Activated CD4-positive, alpha-beta T cell treated with anti-CD3 and anti-CD28 coated beads, Interleukin-2, amount 10 ng/mL, durations not matched to agents 7 days and 5 days (primary cell): ENCODE measurements at places on chromosomes 11 and 22.

DNA sequence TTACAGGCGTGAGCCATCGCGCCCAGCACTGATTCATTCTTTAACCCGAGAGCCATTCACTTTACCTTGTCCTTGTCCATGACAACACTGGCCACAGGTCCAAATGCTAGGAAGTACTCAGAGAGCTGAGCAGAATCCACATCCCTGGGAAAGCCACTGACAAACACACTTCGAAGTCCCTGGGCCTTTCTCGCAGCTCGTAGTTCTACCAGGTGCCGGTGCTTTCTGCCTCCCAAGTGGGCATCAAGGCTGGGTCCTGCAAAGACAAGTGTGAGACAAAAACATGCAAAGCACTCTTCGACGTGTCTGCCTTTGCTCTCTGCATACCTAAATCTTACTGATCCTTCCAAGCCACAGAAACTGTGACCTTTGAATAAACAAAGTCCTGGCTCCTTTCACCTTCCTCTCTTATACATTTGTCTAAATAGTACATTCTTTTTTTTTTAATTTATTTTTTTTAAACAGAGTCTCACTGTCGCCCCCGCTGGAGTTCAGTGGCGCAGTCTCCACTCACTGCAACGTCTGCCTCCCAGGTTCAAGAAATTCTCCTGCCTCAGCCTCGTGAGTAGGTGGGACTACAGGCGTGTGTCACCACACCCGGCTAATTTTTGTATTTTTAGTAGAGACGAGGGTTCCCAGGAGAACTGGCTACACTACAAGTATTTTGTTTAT, 2.2 kb downstream of the TUT1 start:
- DNase-seq: peak; percentile 46

GRCh38 chr11:123247813-123248379, 52.8 kb upstream of the CLMP start:
- DNase-seq: no peak

GRCh38 chr11:130600616-130601015, 152.2 kb downstream of the ADAMTS15 start:
- DNase-seq: no peak

GRCh38 chr11:83409891-83410290, 123.7 kb upstream of the CCDC90B start:
- DNase-seq: no peak

- DNase-seq: no peak
Observed at GRCh38 chr11:13116491-13116890, 107.4 kb downstream of the RASSF10 start.

DNA sequence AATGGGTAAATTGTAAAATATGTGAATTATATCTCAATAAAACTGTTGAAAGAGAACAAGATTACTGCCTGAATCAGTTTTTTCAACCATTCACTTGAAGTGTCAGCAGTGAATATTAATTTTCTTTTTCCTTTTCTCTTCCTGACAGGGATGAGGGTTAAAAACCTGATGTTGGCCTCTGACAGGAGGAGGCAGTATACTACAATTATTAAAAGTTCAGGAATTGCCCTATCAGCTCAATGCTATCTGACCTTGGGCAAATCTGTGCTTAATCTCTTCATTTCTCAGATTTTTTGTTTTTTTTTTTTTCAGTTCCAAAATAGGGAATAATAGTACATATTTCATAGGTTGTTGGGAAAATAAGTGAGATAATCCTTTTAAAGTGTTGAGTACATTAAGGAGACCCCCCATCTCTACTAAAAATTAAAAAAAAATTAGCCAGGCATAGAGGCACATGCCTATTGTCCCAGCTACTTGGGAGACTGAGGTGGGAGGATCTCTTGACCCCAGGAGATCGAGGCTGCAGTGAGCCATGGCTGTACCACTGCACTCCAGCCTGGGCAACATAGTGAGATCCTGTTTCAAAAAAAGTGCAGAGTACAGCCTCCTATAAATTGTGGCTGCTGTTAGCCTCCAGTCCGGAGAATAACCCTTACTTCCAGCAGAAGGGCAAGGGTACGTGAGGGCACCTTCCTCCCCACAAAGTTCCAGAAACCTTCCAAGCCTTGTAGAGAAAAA, 48.8 kb downstream of the TRIM44 start:
- no peak for DNase-seq

DNA sequence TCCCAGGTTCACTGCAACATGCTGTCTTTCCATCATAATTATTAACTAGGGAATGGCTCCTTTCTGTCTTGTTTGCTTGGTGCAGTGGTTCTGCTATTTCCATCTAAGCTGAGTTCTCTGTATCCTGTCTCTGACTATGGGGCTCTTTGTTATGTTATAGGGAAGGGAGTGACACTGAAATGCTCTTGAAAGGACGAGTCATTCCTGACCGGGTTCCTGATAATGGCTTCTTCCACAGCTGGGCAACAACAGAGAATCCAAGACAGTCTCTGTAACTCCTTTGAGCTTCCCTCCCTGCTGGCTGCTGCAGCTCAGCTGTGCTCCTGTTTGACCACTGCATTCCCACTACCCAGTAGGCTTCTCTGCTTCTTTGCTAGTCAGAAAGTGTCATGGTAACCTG, 24.1 kb downstream of the OR2AT4 start:
- DNase-seq: no peak

DNA sequence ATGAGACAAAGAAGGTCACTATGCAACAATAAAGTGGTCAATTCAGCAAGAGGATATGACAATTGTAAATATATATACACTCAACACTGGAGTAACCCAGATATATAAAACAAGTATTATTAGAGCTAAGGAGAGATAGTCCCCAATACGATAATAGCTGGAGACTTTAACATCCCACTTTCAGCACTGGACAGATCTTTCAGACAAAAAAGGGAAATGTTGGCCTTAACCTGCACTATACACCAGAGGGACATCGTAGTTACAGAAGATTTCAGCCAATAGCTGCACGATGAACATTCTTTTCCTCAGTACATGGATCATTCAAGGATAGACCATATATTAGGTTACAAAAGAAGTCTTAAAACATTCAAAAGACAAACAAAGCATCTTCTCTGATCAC, 29.9 kb downstream of the PIWIL3 start:
- no peak for DNase-seq

DNA sequence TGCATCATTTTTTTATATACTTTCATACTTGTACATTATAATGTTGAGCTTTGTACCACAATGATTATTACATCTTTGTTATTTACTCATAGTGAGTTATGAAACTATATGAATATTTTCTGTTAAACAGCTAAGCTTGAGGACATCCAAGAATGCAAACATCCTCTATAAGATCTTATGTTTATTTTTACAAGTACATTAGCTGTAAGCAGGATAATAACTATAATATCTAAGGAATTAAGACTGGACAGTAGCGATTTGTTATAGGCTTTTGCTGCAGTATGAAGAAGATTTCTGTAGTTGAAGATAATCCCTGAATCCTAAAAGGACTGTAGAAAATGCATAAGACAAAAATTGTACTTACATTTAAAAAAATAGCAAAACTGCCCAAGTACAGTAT, 176.0 kb downstream of the METTL15 start:
- DNase-seq: no peak

- DNase-seq: no peak
Observed at GRCh38 chr11:105104292-105104691, 35.3 kb downstream of the CARD18 start.

DNA sequence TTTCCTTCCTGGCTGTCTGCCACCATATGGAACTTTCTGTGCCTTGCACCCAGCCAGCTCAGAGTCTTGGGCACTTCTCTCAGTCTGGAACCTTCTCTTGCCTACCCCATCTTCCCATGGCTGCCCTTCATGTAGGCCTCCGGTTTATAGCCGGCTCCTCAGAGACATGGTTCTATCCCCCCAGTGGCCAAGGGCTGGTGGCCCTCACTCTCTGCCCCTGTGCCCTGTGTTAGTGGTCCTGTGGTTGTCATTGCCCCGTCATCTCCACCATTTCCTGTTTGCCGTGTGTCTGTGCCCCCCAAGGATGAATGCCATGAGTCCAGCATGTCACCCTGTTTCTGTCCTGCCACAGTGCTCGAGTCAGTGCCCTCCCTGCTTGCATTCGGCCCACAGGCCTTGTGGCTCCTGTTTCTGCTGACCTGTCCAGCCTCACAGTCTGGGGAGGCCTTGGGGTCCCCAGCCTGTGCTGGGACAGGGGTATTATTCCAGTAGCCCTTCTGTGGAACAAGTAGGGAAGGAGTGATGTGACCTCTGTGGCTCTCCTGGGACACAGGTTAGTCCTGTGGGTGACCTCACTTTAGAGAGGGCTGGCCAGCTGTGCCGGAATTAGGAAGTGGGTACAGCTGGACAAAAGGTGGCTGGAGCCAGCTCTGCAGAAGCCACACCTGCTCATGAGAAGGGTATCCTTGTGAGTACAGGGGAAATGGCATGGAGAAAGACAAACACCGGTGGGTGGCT, 30.7 kb downstream of the ST3GAL4 start:
- DNase-seq: no peak

- no peak for DNase-seq
Observed at GRCh38 chr11:106925245-106925644, 93.0 kb downstream of the GUCY1A2 start.

- DNase-seq: no peak
Observed at GRCh38 chr22:25701056-25701780, 40.8 kb upstream of the MYO18B start.

- no peak for DNase-seq
Observed at GRCh38 chr11:65215441-65216076, 33.8 kb downstream of the CAPN1 start.

DNA sequence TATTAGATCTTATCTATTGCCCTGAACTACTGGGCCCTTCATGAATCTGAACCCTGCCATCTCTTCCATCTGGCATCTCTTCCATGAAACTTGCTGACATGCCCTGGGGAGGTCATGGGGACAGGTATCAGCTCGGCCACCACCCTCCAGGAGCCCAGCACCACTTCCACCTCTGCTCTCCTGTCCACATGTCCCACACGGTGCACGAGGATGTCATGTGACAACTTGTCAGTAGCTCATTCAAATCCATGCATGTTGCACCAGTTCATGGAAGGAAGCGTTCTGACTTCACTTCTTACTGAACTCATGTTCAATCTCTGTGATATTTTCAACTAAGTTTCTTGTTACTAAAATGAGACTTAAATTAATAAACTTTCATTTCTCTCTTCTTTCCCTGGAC, 16.6 kb downstream of the YPEL1 start:
- DNase-seq: no peak

GRCh38 chr11:26599425-26599824, 27.4 kb upstream of the MUC15 start:
- no peak for DNase-seq

GRCh38 chr11:2584812-2585565, 114.8 kb downstream of the KCNQ1OT1 start:
- DNase-seq: no peak

DNA sequence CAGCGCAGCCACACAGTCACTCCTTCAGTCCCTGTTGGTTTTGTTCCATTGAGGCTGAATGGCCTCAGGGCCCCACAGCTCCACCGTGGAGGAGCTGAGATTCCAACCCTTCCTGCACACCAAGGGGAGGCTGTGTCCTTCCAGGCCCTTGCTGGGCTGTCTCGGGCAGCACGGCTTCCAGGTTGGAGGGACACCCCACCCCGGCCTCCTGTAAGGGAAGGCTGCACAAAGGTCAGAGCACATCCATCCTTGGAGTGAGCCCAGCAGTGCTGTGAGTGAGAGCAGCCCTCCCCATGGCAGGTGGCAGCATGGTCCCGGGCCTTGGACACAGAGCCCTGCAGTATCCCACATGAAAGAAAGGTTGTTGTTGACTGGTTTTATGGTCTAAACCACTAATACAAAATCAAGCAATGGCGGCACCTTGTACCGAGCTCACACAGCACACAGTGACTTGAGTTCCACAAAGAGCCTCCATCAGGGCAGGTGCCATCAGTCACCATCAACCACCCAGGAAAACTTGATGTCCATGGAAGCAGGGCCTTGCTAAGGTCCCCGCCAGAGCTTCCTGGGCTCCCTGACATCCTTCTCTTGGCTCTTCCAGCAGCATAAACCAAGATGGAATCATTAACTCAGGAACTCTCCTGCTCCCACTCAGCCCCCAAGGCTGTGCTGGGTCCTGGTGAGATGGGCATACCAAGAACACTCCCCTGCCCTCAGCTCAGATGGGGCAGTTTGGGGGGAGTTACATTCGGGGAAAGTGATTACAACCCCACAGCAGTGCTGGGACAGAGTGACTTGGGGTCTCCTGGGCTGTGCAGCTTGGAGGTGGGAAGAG, 1500.4 kb downstream of the TBC1D22A start:
- no peak for DNase-seq

GRCh38 chr11:116598036-116598435, 174.8 kb downstream of the BUD13 start:
- no peak for DNase-seq
